ENCODE measurements at places on chromosomes 16 and 17.
A peak's percentile ranks its signal among the peaks of the same experiment; 100 is the strongest.

GRCh38 chr16:17529982-17530760 is 59.4 kb upstream of the XYLT1 start:
- no peak for DNase-seq

GRCh38 chr17:18246880-18247612 is 11.5 kb downstream of the FLII start:
- peak; percentile 71 for DNase-seq

GRCh38 chr17:51499897-51500296 is 239.6 kb downstream of the UTP18 start:
- DNase-seq: no peak

DNA sequence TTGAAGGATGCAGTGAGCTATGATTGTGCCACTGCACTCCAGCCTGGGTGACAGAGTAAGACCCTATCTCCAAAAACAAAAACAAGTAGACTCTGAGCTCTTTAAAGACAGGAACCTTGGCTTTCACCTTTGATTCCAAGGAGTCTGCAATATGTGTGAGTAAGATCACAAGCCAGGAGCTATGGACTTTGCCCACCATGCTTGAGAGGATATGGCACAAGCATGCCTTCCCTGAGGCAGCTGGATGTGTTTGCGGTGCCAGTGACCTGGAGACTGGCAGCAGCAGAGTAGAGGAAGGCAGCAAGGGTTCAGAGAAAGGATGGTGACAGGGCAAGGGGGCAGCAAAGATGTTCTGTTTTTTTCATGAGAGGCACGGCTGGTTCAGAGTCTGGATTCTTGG is 14.5 kb upstream of the PRKCA start:
- no peak for DNase-seq

DNA sequence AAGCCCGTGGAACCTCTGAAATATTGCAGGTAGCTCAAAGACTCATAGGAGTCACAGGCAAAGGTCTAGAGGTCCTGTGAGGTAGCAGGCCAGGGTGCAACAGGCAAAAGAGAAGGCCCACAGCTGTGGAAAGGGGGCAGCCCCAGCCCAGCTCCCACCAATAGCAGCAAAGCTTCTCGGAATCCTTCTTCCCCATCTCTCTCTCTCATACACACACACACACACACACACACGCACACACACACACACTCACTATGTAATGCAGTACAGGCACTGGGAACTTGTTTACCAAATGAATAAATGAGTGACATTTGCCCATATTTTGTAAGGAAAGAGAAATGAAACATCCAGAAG is 16.8 kb upstream of the SUPT4H1 start:
- DNase-seq: no peak

DNA sequence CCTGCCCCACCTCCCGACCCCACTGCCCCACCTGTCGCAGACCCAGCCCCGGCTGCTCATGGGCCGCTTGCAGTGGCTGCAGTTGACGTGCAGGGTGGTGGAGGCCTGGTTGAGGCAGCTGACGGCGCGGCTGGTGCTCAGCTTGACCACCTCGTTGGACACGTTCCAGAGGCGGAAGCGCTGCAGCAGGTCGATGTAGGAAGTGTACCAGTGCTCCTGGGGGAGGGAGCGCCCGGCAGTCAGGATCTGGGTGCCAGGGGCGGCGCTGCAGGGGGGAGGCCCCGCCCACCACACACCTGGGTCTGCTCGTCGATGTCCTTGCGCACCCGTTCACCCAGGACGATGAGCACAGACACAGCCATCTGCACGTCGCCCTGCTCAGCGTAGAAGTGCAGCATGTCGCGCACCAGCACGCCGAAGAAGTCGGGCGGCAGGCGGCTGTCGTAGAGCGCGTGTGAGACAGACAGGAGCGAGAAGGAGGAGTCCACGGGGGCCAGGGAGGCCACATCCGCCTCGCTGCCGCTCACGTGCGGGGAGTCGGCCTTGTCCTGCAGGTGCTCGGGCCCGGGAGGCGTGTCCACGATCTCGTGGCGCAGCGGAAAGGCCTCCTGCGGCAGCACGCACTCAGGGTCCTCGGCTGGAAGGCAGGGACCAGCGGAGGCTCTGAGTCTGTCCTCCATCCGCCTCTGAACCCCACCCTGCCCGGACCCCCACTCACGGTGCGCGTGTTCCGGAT is 995 bp upstream of the JMJD8 start:
- DNase-seq: no peak

DNA sequence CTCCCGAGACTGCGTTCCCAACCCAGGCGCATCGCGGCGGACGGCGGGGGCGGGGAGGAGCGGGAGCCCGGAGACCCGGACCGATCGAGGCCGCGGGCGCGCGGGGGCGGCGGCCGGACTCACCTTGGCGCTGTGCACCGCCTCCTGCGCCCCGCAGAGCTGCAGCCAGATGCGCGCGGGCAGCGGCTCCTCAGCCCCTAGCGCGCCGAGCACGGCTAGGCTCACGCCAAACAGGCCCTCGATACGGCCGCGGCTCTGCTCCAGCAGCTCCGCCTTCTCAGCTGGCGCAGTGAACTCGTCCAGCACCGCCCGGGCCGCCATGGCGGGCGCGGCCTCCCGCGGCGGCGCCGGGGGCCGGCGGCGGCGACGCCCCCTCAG is 339 bp downstream of the N4BP1 start:
- no peak for DNase-seq
